Bronchial epithelial cell (primary cell): ENCODE measurements at places on chromosomes 12 and 14. TPM values are rescaled to one million over a fixed set of nuclear protein-coding genes. Genes with fewer than 3 reads are reported as not detected.

RPGRIP1 gene
- total RNA-seq = not detected in 2 replicates

GPR135 gene
- total RNA-seq = 0.26 and 0.64 TPM in 2 replicates

GPX2 gene
- 1.3 and 5.9 TPM in 2 replicates for total RNA-seq

GRCh38 chr12:49619286-49619685, 4.1 kb upstream of the PRPF40B start:
- peak; percentile 65 for DNase-seq

DNA sequence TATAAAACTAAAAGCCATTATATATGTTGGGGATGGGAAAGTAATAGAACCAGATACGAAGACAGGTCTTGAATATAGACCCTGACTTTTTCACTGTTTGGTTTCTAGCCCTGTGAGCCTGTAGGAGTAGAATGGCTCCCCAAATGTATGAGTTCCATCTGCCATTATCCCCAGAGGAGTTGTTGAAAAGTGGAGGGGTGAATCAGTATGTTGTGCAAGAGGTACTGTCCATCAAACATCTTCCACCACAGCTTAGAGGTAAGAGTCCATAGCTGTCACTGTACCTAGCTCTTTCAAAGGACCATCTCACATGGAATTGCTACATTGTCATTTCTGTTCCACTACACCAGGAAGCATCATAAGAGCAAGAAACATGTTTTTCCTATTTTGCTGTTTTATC, 1.1 kb downstream of the NCAPD2 start:
- DNase-seq = peak; percentile 45

GRCh38 chr14:103456167-103456835, 66.3 kb downstream of the CKB start:
- peak; percentile 10 for DNase-seq

DNA sequence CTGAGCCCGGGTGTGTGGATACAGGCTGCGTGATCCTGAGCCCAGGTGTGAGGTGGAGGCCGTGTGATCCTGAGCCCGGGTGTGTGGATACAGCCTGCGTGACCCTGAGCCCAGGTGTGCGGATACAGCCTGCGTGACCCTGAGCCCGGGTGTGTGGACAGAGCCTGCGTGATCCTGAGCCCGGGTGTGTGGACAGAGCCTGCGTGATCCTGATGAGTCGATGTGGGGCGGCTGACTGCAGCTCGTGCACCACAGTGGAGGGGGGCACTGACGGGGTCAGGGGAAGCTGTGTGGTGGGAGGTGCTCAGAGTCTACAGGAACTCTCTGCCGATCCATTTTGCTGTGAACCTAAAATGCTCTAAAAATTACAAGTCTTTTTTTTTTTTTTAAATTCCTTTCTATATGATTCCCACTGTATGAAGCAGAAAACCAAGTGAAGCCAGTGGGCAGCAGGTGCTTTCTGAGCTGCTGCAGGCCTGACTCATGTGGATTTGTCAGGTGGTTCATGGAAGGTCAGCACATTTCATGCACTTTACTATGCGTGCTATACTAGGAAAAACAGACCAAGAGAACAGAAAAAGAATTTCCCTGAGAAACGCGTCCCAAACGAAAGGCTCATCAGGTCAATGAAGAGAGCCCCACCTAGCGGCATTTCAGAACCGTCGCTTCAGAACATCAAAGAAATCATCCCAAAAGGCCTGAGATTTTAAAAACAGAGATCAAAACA, 19.3 kb downstream of the BRF1 start:
- peak; percentile 71 for DNase-seq

- DNase-seq = no peak
These were observed 23.4 kb downstream of the MARK3 start for GRCh38 chr14:103408491-103409155.

- no peak for DNase-seq
These were observed 222.6 kb downstream of the NUAK1 start for GRCh38 chr12:105915997-105916759.

DNA sequence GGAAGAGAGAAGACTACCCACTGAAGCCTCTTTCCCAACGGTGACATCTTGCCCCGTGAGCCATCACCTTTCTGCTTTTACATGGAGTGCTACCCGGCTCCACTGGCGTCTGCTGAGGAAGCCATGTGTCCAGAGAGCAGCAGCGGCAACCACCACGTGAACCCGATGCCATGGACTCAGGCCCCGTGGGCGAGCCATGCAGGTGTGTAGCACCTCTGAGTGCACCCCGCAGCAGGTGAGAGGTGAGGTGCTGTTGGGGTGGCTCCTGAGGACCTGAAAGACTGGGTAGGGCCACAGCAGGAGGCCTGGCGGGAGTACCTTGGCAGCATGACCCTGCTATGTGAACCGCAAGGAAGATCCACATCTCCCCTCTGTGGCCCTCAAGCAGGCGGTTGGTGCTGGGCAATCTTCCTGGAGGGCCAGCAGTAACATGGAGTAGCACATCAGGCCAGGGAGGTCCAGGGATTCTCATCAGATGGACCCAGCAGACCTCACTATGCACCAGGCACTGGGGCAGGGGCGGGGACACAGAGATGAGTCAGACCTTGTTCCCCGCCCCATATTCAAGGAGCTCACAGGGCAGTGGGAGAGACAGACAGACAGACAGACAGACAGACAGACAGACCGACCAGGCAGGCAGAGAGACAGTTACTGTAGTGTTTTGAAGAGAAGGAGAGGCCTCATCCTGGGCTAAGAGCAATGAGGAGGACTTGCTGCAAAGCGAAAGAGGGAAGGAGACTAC, 129.6 kb downstream of the PAPOLA start:
- DNase-seq = no peak

- DNase-seq = peak; percentile 95
These were observed 204.8 kb downstream of the NUAK1 start for GRCh38 chr12:105933671-105934665.

- DNase-seq = no peak
These were observed 650.3 kb upstream of the ALG10B start for GRCh38 chr12:37666069-37666781.

GRCh38 chr12:47910486-47910885, 5.7 kb upstream of the VDR start:
- peak; percentile 38 for DNase-seq
